ENCODE measurements at places on chromosomes 7 and 10.

DNA sequence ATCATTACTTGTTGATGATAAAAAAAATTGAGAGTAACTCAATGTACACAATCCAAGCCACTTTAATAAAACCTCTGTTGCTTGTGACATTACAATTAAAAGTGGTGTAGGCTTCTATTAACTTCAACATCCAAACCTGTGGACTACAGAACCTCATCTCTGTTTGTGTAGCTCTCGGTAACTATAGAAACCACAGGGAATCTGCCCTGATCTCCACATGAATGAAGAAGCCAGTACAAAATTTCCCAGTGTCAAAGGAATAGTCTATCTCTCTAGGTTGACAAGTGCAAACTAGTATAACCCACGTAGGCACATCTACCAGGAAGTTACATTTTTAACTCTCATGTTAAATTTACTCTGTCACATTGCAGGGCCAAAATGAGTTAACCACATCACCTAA lies 204.3 kb downstream of the CHCHD3 start:
- DNase-seq, result no peak

DNA sequence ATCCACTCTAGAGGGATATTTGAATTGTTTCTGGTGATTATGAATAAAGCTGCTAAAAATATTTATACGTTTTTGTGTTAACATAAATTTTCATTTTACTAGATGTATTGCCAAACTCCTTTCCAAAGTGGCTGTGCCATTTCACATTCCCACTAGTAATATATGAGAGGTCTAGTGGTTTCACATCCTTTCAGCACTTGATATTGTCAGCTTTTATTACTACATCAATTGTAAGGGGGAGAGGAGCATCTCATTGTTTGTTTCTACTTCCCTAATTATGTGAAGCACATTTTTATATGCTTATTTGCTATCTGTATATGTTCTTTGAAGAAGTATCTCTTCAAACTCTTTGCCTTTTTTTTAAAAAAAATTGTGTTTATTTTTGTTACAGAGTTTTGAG lies 184.5 kb downstream of the ADK start:
- no peak for DNase-seq

DNA sequence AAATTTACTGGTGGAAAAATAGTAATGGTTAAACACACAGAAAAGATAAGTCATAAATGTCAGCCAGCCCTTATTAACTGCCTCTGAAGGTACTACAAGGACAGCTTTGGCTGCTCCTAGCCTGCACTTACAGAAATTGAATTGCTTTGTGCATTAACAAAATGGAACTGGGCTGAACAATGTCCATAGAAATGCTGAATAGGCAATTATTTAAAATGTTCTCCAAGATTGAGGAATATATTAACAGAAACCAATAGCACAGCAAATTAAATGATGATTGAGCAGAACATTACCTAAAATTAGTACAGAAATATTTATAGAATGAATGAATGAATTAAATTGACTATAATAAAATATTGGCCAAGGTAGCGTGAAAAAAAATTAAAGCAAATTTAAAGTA lies 42.4 kb upstream of the AGMO start:
- DNase-seq, result no peak

DNA sequence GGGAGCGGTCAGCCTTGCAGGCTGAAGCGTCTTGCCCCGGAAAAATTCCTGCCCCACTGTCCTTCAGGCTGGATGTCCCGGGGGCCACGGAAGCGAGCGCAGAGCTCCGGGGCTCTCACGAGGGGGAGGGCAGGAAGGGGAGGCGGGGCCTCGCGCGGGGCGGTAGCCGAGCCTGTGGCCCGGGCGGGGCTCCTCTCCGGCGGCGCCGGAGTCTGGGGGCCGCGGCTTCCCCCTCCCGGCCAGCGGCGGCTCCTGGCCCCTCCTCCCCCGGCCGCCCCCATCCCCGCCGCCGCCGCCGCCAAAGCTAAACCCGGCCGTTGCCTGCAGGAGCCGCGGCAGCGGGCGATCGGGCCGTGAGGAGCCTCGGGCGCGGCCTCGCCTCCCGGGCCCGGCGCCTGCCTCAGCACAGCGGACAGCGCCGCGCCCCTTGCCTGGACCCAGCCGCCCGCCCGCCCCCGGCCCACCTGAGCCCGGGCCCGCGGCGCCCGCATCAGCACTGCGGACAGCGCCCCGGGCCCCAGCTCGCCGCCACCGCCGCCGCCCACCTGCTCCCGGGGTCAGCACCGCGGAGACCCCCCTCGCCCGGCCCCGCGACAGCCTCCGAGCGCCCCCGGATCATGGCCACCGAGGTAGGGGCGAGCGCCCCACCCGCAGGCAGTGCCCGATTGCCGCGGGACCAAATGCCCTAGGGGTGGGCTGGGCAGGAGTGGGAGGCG lies at the start of gene GOLGA7B:
TSS of gene GOLGA7B (plus strand) at position 157 of the 716 bp plus-strand sequence. CDS start at position 618, 461 bp downstream.
- DNase-seq, result peak; percentile 42

DNA sequence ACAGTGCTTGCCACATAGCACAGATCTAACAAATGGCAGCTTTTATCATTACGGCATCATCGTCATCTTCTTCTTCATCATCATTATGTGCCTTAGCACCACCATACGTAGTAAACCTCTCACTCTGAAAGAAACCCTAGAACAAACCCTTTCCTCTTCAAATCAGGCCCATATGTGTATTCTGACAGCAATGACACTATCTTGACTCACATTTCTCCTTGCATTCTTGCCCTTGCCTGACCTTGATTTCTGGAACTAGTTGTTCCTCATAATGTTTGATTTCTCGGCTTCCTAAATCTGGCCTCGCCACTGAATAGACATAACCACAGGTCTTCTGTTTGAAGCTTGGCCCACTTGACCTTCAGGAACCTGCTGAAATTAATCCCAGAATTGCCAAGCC lies 115.3 kb downstream of the DGKI start:
- no peak for DNase-seq

GRCh38 chr7:32522746-32523530 lies 27.6 kb downstream of the AVL9 start:
- DNase-seq, result no peak

GRCh38 chr7:28488061-28488791 lies 75.9 kb downstream of the CREB5 start:
- no peak for DNase-seq

DNA sequence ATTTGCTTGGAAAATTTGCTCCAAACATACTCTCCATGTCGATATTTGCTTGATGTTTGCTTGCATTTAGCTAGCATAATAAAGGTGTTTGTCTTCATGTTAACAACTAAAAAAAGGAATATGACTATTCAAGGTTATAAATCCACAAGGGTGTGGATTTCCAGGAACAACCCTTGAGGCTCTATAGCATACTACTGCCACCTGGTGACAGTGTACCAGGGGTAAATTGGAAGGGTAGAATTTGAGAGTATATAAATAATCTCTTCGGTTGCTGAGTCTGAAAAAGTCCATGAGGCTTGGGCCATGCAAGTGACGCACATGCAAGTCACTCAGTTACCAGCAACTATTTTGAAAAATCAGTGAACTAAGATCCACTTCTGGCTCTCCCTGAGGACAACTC lies 68.4 kb downstream of the SLIT1 start:
- DNase-seq, result no peak

GRCh38 chr10:113743594-113743993 lies 7.9 kb upstream of the PLEKHS1 start:
- no peak for DNase-seq

- no peak for DNase-seq
Measured at GRCh38 chr10:74599672-74600071, 226.7 kb upstream of the KAT6B start.

- DNase-seq, result no peak
Measured at GRCh38 chr10:23330948-23331347, 13.6 kb downstream of the C10orf67 start.

GRCh38 chr7:159013181-159013690 lies 131.4 kb downstream of the VIPR2 start:
- DNase-seq, result no peak

DNA sequence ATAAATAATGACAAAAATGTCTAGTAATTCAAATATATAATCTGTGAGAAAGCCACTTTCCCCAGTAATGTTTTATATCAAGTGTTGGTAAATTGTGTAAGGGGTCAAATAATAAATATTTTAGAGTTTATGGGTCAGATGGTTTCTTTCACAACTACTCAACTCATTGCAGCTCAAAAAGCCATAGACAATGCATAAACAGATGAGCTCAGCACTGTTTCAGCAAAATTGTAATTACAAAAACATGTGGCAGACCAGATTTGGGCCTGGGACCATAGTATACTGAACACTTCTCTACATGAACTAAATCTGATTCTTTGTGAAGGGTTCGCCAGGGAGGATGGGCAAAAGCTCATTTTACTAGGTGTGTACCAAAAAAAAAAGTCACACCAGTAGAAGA lies 460.8 kb downstream of the NRG3 start:
- DNase-seq, result no peak

DNA sequence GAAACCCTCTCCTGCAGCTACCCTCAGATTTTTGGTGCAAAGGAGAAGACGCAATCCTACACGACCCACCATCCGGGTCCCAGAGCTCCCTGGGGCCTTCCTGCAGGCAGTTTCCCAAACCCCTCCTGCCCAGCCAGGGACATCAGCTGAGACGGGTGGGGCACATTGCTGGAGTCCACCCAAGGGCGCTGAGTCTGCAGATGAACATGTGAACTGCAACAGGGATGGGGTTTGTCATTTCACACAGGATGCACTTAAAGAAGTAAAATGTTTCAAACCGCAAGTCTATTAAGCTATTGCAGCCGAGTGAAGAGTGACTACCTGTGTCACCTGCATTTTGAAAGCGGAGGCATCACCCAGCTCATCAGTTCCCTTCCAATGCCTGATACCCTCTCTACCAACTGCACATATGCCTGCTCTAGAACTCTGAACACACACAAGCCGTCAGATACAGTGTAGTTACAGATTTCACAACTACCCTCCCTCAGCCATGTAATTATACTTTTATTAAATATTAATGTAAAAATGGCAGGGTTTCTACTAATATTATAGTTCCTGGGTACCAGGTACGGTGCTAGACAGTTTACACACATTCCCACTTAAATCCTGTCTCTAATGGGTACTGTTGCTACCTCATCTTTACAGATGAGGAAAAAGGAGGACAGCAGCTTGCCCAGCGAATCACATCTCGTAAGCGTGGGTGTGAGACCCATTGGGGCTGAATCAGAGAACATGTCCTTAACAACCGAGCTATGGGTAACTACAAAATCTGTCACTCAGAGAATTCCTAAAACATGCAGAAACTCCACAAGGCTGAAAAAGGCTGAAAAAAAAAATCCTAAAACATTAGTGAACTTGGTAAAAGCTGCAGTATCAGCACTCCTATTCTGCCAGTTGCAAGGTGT lies 71.2 kb downstream of the GRB10 start:
- peak; percentile 22 for DNase-seq

All from MG63 (cell line).